GM13977 (cell line): ENCODE measurements at places on chromosomes 2 and 18.

DNA sequence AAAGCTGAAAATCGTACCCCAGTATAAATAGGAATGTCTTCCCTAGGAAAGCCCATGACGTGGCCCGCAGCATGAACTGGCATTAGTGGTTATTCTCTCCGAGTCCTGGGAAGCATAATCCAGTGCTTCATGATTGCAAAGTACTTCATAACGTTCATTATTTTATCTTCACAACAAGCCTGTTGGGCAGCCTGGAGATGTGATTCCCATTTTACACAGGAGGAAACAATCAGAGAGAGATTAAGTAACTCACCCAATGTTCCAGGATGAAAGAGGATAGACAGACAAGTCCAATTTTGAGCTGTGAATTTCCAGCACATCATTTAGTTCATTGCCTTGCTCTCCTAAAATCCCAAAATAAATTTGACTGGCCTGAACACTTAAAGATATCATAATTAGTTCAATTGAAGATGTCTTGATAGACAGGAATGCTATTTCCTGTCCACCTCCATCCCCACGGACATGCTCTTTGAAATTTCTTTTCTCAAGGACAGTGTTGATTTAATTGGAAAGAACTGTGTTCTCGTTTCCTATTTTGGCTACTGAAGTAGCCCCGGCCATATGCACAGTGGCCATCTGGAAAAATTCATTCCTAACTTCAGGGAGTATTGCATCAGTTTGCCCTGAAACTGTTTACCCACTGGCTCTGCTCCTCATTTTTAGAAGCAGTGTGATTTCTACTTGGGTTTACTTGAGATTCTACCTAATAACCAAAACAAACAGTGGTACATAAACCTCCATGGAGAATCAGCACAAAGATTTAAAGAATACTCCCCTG lies 93.9 kb downstream of the VWC2L start:
- no peak for DNase-seq

GRCh38 chr2:5285872-5286769 lies 406.1 kb upstream of the SOX11 start:
- no peak for DNase-seq

DNA sequence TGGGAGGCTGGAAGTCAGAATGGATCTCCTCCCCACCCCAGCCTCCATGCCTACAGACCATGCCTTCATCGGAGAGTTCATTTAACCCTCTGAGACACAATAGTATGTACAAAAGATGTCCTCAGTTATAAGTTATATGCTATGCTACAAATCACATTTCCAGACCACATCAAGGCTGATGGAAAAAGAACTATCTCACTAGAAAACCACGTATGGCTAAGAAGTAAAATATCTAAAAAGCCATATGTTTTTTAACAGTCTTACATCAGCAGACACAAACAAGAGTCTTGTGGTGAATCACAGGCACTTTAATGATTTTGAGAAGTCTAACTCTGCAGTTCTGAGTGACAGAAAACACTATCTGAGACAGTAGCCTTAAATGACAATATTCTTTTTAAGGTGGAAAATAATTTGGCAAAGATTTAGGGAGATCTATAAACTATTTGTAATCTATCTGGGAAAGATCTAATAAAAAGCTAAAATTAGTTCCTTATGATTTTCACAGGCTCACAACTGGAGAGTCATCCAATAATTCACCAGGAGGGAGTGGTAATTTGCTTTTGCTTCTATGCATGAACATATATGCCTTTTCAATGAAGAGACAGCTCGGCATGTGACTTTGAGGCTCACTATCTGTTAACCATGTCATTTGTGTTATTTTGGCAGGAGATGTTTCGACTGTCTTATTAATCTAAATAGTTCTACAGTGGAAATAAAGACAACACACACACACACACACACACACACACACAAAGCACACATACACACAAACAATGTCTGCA lies 197.5 kb downstream of the IRS1 start:
- no peak for DNase-seq

- DNase-seq = no peak
These were observed 46.4 kb downstream of the TIMM21 start for GRCh38 chr18:74194691-74195090.

GRCh38 chr2:128727914-128728313 lies 409.2 kb upstream of the HS6ST1 start:
- DNase-seq = no peak

DNA sequence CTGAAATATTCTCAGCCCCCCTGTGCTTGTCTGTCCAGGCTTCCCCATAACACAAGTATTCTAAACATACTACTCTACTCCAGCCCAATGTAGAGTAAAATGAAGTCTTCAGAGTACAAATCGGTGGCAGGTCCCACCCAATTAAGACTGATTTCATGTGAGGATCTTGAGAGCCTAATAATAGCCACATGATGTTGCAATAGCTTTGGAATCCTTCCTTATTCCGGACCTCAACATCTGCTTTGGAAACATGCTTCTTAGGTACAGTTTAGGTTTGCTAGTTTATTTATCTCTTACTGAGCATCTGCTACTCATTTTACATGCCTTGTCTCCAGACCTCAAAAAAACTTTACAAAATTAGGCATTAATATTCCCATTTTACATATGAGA lies 207.3 kb upstream of the RAB6C start:
- DNase-seq = no peak

DNA sequence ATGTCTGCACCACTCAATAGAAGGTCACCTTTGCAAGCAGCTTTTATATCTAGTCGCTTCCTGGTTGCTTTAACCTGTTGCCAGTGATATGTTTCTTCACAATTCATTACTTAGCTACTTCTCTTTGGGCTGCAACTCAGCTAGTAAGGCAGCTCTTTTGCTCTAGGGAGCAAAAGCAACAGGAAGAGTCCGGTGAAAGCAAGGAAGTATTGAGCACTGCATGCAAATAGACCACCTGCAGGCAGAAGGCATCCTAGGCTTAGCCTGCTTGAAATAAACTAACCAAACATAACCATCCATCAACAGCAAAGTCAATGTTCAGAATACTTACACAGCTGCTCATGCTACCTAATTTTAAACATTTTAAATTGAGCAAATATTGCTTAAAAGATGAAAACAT lies 529.2 kb upstream of the LINC00305 start:
- DNase-seq = no peak

- DNase-seq = peak; percentile 40
These were observed 59.8 kb upstream of the IL1R1 start for GRCh38 chr2:102082571-102083392.

- DNase-seq = no peak
These were observed 45.3 kb downstream of the FOSL2 start for GRCh38 chr2:28437918-28438317.

DNA sequence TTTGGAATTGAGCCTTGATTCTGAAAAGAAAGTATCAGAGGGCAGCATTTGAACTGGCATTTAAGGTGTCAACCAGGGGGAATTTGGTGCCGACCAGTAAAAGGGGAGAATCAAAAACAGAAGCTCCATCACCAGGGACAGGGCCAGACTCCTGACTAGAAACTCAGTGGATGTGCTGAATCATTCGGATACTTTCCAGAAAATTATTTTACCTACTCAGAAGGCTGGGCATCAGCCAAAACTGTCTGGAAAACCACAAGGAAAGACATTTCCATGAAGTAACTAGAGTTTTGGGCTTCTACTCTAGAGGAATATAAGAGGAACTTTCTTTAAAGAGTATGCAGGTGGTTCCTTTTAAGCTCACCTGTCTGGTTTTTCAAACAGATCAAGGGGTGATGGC lies 756.6 kb downstream of the RNF144A start:
- DNase-seq = no peak

DNA sequence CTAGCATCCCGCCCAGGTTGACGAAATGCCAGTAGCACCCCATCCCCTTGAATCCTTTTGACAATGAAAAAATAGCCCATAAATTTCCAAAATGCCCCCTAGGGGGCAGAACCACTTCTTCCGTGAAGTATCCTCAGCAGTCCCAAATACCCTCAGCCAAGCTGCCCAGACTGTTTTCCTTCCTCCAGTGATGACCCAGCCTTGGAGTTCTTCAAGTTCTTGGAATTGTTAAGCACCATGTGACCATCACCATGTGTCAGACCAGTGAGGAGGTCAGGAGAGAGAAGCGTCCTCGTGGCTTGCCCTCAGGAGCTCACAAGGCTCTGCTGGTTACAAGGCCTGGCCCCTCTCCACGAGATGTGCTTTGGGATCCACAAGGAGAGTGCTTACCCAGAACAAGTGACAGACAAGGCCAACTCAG lies 1.4 kb upstream of the SLC23A3 start:
- peak; percentile 44 for DNase-seq

DNA sequence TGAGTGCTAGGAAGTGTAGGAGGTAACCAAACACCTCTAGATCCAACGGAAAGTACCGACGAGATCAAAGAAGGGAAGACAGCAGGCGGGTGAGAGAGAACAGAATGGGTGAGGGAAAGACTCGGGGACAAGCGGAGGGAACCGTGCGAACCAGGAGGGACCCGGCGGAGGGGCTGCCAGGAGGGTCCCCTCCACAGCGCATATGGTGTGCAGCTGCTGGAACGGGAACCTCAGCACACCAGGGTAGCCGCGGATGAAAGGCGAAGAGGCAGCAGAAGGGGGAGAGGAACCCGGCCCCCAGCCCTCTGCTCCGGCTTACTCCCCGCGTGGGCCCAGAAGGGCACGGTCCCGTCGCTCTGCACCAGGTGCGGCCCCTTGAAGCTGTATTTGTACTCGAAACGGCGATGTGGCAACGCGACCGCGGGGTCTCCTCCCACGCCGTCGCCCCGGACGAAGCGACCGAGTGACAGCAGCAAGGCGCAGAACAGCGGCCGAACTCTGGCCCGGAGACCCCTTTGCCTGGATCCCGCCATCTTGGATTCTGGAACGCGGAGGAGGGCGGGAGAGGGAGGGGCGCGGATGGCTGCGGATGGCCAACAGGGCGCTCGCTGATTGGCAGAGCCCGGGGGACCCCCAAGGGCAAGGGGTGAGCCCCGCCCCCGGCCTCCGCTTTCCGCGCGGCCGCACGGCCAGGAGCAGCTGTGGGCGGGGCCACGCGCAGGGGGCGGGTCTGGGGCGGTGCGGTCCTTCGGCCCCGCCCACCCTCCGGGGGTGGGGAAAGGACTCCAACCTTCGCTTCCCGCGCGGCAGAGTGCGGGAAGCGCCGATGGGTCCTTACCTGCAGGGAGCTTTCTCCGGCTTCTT lies at the start of gene LMAN1:
Gene LMAN1 (minus strand): TSS at position 554 of the 864 bp plus-strand sequence. CDS start 21 bp downstream, at position 533.
- DNase-seq = peak; percentile 97

GRCh38 chr18:57950542-57950941 lies 93.5 kb upstream of the NEDD4L start:
- no peak for DNase-seq

DNA sequence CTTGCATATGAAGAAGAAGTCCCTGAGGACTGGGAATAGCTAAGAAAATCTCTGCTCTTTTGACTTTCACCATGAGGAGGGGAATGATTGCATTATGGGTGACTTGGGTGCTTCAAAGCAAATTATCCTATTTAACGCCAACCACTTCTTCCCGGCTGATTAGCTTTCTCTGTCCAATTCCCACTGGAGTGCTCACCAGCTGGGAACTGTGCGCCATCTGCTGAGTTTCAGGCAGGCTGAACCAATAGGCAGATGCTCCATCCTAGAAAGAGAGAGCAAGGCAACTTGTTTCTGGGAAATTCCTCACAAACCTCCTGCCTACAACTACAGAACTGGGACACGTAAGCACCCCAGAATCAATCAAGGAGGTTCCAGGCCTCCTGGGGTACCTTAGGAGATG lies 49.4 kb downstream of the POLE4 start:
- DNase-seq = no peak

DNA sequence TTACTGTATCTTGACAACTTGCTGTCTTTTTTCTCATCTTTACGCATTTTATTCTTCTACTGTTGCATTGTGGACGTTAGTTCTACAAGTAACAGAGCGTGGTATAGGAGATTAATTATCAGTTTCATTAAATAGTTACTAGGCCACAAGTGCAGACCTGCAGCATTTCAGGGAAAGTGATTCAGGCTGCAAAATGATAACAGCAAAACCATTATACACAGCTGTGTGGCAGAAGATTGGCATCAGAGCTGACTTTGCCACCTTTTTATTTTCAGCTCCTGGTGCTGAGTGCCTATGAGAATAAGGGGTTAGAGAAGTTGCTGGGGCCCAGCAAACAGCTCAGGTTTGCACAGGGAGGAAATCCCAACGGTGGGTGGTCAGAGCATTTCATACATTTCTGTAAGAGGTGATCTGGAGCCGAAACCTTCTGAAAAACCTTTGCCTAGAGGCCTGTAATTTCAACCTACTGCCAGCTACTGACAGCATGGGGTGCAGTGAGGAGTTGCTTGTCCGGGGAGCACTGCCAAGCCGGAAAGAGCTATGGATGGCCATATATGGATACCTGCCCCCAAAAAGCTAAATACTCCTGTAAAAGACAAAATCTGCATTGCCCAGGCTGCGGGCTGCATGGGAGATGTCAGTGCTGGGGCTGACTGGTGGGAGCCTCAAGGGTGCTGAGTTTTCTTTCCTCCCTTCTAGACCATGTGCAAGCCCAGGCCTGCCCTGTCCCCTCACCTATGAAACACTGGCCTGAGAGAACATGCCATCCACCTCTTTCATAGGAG lies 2.7 kb upstream of the CCBE1 start:
- DNase-seq = no peak

DNA sequence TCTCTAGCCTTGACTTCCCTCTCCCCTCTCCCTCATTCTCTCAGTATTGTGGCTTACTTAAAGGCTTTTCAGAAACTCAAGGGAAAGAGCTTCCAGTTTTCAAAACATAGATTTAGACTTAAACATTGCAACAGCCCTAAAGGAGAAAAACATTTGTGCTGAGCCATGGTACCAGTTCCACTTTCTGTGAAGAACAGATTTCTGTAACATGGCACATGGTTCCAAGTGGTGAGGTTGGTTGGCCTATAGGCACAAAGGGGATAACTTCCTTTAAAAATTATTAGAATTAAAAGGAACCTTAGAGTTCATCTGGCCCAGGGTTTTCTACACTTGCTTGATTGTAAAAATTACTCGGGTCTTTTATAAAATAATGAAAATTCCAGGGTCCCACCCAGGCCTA lies 138.6 kb upstream of the CDCA7 start:
- DNase-seq = no peak

GRCh38 chr2:41791523-41791922 lies 256.3 kb upstream of the PKDCC start:
- peak; percentile 4 for DNase-seq

DNA sequence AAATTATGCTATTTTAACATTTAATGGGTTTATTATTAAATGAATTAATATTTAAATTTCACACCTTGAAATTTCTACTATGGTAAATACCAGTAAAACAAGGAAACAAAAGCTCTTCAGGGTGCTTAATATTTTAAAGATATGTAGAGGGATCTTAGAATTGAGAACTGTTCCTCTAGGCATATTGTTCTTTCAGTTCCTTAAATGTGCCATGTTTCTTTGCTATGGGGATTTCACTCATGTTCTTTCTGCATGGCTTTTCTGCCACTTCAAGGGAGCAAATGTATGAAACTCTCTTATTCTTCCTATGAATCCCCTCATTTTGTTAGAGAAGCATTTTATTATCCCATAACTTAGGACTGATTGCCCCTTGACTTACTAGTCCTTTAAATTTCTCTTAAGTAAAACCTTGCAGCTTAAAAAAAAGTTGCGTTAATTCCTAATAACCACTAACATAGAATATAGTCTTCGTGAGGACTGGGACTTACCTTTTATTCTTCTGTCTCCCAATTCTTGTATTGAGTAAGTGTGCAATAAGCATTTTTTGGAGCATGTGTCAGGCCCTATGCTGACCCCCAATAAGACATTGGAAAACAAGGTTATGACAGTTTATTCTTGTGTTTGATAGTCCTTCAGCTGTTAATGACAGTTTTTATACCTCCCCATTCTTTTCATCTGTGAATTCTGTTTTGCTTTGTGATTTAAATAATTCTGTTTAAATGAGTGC lies 95.7 kb downstream of the BIRC6 start:
- DNase-seq = peak; percentile 10

- DNase-seq = no peak
These were observed 121.6 kb downstream of the TXNL1 start for GRCh38 chr18:56516789-56517188.

GRCh38 chr2:55718165-55719008 lies 24.7 kb upstream of the PNPT1 start:
- peak; percentile 57 for DNase-seq
